GM13977 (cell line): ENCODE measurements at places on chromosomes 4 and X.

GRCh38 chrX:120274145-120274544, 23.5 kb downstream of the ZBTB33 start:
- DNase-seq = no peak

GRCh38 chrX:56319165-56319564, 87.0 kb downstream of the KLF8 start:
- DNase-seq = no peak

- DNase-seq = no peak
These were observed 148.5 kb downstream of the PPP3CA start for GRCh38 chr4:101198682-101199339.

DNA sequence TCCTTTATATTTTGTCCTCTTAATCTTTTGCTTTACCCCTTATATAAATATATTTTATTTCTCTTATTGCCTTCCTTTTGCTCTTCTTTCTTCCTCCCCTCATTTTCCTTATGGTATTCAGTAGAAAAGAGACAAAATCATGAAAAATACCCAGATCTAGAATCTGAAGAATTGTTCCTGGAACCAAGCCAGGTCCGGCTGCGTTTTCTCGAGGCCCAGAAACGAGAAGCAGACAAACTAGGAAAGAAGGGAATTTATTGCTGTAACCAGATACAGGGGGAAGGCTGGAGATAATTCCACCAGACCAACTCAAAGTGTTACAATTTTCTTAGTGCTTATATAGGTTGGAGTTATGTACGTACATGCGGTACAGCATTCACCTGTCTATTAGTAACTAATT, 328.7 kb downstream of the GABRG1 start:
- DNase-seq = no peak

DNA sequence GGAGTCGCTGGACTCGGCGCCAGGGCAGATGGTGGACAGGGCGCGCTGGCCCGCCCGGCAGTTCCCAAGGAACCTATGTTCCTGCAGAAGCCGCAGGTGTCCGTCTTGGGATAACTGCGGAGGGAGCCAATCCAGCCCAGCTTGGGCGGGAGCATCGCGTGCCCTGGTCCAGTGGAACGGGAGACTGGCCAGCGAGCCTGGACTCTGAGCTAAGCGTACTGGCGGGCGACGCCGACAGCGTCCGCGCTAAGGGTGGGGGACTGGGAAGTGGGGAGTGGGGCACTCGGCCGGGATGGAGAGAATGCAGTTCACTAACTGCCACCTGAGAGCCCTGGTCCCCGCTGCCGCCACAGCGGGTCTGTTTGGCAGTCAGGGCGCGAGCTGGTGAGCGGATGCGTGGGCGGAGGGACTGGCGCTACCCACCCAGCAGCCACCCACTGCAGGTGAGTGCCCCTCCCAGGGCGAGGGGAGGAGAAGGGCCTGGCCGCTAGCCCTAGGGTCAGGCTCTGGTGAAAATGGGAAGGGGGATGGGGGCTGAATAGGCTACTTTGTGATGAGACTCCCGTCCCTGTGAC, 1.3 kb upstream of the MAMLD1 start:
- DNase-seq = no peak

DNA sequence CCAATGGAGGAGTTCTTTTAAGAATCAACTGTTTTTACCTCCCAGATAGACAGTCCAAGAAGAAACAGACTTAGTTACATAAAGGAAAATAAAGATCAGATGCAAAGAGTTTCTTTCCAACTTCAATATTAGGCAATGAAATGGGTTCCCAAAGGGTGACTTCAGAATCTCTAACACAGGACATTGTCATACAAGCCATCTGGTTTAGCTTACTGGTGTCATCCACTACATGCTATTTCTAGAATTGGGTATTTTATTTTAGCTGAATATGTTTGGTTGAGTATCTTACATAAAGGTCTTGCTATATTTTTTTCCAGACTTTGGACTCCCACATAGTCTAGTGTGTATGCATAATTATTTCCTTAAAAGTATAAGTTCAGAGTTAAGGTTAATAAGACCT, 162.1 kb upstream of the SLC7A11 start:
- DNase-seq = no peak

DNA sequence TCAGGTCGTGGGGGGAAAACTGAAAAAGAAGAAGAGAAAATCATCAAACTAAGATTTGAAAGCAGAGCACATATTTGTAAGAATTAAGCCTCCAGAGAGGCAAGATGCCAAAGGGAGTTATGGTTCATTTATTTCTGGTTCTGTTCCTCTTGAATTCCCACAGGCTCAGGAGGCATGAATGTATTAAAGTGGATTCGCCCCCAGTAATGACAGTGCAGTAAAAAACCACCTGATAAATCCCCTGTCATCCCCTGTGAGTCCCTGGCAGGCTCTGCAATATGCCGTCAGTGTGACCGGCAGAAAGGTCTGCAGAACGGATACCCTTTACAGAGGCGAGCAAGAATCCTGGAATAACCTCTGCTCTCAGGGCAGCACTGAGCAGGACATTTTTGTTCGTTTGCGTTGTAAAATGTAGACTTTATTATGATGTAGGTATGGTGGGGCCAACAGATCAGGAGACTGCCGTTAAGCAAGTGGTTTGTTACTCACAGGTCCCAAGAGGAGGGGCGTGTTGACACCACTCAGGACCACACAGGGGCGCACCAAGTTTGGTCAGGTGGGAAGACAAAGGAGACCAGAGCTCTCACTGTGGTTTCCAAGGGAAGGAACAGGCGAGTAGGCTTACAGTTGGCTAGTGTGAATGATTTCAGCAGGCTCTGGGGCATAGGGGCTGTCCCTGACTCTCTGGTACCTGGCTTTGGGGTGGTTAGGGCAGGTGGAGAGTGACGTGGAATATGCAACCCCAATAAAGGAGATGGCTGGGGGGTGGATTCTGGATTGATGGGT, 75.3 kb downstream of the DHRSX start:
- DNase-seq = no peak

DNA sequence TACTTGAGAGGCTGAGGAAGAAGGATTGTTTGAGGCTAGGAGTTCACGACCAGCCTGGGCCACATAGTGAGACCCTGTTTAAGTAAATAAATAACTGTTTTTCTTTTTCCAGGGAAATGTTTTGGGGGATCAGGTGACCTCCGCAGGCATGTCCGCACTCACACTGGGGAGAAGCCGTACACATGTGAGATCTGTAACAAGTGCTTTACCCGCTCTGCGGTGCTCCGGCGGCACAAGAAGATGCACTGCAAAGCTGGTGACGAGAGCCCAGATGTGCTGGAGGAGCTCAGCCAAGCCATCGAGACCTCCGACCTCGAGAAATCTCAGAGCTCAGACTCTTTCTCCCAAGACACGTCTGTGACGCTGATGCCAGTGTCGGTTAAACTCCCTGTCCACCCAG, 30.5 kb downstream of the ZBTB49 start:
- no peak for DNase-seq

DNA sequence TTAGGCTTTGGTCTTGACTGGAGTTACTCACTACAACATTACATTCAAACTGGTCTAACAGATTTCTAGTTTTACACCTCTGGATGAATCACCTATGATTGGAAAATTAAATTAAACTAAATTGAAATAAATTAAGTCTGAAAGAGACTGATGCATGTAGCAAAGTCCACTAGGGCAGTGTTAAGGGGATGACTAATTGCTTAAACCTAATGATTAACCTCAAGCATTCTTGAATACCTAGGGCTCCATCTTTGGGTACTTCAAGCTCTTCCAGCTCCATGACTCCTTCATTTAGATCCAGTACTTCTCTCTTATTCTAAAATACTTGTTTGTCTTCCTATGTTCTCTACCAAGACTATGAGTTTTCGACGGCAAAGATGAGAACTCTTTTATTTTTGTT, 86.8 kb downstream of the SH2D1A start:
- DNase-seq = no peak

GRCh38 chr4:183853548-183853940, 51.6 kb upstream of the STOX2 start:
- DNase-seq = no peak

GRCh38 chr4:93896516-93896915, 68.0 kb downstream of the ATOH1 start:
- no peak for DNase-seq

- DNase-seq = no peak
These were observed 83.0 kb downstream of the AFF1 start for GRCh38 chr4:87017580-87018342.

DNA sequence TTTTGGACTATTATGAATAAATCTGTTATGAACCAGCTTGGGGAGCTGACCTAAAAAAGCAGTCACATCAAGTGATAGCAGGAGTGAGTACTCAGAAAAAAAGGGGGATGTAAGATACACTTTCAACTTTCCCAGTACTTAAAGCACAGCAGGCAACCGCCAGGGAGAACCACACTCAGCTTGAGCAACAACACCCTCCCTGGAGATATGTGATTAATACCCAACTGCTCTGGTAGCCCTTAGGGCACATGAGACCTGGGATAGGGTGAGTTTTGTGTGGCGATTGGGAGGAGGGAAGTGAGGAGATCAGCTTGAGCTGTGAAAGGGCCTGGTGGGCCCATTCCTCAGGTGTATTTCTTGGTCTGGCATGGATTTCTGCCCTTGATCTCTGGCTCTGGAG, 220.3 kb upstream of the SFRP2 start:
- DNase-seq = no peak

DNA sequence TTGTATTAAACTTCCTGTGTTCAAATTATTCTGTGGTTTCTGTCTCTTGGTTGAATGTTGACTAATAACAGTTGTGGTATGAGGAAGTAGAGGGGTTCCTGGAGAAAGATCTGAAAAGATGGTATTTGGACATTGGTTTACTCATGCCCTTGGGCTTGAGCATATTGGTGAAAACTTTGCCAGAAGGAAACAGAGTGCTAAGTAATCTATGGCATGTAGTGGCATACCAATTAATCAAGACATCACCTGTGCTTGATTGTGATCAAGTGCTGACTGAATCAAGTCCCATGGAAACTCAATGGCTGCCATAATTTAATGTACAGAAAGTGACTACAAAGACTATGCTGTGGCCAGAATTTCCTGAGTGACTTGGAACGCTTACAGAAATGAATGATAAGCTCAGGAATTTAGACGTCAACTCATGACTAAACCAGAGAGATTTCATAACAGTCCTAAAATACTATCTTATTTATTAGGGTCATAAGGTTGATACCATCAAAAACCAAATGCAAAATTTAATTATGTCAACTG, 2062.9 kb downstream of the ARAP2 start:
- DNase-seq = no peak

GRCh38 chrX:131477498-131477897, 66.4 kb upstream of the OR13H1 start:
- no peak for DNase-seq

DNA sequence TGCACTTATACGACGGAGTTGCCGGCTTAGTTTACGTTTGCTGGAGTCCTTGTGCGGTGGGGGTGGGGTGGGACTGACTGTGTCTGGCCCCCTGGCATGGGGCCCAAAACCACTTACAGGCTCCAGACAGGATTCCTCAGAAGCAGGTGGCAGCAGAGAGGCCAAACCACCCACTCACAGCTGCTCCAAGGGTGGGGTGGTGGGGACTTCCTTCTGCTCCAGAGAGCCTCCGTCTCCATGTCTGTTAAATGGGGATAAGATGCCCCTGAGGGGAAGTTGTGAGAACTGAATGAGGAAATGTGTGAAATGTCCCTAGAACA, 36.7 kb downstream of the PSAPL1 start:
- no peak for DNase-seq

- no peak for DNase-seq
These were observed 48.1 kb downstream of the GPRIN3 start for GRCh38 chr4:89259301-89260028.

- peak; percentile 60 for DNase-seq
These were observed at the start of gene DAPP1 for GRCh38 chr4:99816545-99817308. Gene DAPP1 (plus strand): TSS chr4:99816827. CDS start chr4:99816914, 87 bp downstream.

- no peak for DNase-seq
These were observed 247.2 kb upstream of the CENPE start for GRCh38 chr4:103445377-103445776.

- no peak for DNase-seq
These were observed 118.5 kb downstream of the VSIG4 start for GRCh38 chrX:65921363-65921762.
